ENCODE measurements at places on chromosomes 2 and 18.

GRCh38 chr18:79317703-79318102 is 78.0 kb upstream of the NFATC1 start:
- no peak for DNase-seq

DNA sequence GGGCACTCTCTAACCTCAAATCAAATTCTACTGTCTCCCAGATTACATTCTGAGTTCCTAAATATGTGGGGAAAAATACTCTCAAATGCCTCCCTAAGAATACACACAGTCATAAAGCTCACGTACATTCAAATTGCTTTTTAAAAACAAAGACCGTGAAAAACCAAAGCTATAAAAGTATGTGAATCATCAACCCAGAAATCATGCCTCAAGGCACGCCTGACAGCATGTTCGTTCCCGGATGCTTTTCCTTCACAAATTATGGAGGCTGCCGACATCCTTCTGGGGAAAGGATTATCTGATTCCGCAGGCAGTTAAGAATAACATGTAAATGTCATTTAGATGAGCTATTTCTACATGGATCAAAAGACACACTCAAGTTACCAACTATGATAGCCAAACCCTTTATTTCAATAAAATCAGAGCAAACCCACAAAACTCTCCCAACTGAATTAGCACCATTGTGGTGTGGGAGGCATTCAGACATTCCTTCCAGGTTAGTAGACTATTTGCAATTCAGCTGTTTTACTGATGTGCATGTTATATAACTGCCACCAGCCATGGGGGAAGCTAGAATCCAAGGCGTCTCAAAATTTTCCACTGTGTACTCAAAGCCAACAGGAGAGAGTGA is 398.2 kb upstream of the TRIB2 start:
- DNase-seq: no peak

- no peak for DNase-seq
Measured at GRCh38 chr2:231854616-231855125, 68.4 kb downstream of the COPS7B start.

- peak; percentile 62 for DNase-seq
Measured at GRCh38 chr2:4597400-4597799, 894.0 kb downstream of the DCDC2C start.

DNA sequence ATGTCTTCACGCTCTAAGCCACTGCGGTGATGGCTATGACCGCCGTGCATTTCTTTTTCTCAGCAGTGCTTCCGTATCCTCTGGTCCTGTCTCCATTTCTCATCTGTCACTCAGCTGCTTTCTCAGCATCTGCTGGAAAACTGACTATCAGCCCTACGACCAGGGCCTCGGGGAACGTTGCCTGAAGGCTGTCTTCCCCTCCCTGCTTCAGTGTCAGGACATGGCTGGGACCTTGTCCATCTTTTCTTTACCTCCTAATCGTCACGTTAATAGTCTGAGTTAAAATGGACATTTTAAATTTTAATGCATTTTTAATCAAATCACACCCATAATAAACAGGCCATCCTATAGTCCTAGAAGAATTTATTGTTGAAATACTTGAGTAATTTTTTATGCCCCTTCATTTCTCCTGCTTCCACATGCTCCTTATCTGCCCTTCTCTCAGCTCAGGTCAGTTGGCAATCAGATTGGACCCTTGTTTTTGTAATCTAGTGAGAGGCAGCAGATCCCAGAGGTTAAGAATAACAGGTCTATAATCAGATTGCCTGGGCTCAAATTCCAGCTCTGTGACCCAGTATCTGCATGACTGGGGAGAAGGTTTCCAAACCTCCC is 250.2 kb upstream of the SIX3 start:
- DNase-seq: no peak

- no peak for DNase-seq
Measured at GRCh38 chr18:58606236-58606635, 22.7 kb downstream of the ALPK2 start.

Data from NCI-H1694 (cell line).